ENCODE measurements at places on chromosomes 7 and 10.

DNA sequence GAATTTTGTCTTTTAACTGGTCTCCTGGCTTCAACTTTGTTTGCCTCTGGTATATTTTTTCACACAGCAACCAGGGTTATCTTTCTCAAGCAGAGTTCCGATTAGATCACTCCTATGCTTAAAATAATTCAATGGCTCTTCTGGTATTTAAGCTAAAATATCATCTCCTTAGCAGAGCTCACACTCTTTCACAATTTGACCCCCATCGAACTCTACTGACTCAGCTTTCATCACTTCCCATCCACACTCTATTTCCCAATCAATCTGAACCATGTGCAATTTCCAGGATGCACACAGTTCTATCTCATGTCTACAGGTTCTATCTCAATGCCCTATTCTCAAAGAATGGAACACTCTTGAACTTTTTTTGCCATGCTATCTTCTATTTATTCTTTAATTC is 809.5 kb downstream of the GRID1 start:
- no peak for DNase-seq

GRCh38 chr7:35256256-35257175 is 2.6 kb upstream of the TBX20 start:
- DNase-seq, result no peak

DNA sequence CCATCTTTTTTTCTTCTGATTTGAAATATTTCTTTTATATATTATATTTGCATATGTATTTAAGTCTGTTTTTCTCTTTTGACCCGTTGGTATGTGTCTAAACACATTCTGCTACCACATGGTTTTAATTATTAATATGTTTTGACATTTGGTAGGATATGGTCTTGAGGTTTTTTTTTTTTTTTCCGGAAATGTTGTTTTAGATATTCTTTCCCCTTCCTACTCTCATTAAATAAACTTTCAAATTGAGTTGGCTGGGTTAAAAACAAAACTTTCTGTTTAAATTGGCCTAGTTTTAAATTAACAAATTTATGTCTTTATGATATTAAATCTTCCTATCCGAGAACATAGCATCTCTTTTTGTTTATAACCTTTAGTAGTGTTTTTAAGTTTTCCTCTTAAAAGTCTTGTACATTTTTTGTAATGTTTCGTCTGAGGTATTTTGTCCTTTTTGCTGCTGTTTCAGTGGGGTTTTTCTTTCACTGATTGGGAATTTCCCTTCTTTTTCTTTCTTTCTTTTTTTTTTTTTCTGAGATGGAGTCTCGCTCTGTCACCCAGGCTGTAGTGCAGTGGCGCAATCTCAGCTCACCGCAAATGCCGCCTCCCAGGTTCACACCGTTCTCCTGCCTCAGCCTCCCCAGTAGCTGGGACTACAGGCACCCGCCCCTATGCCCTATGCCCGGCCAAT is 25.4 kb downstream of the STAM start:
- DNase-seq, result no peak

DNA sequence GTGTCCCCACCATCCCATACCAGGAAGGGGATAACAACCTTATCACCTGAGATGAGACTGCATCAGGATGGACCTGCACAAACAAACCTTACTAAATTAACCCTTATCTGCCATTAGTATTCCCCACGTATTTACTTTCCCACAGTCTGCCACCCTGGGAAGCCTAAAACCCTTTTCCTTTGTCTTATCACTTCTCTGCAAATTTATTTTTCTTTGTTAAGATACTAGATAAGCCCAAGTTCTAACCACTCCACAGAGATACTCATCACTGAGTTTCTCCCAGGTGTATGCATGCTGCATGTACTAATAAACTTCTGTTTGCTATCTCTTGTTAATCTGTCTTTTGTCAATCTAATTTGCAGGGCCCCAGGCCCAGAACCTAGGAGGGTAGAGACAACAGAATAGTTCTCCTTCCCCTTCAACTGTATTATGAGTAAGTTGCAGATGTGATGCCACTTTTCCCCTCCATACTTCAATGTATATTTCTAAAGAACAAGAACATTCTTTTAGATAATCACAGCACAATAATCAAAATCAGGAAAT is 66.0 kb downstream of the ELMO1 start:
- no peak for DNase-seq

DNA sequence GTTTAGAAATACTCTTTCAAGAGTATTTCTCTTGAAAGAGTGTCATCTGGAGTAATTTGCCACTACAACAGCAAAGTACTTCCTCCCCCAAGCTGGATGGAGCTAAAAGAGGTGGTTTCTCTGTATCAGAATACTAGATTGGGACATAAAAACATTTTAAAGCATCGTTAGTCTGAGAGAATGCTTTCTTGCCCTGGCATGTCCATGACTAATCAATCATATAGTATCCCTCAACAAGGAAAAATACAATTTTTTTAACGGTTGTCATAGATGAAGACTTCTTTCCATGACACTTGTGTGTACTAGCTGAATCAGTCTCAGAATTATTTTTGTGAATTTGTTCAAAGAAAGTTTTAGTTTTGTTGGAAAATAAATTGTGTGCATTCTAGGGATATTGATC is 237.9 kb downstream of the NEBL start:
- DNase-seq, result no peak

GRCh38 chr10:91271886-91272285 is 51.4 kb downstream of the PCGF5 start:
- no peak for DNase-seq

GRCh38 chr10:86798025-86798424 is 41.6 kb downstream of the BMPR1A start:
- no peak for DNase-seq

Measured in iPS DF 6.9 (cell line).